ENCODE measurements at places on chromosomes 11 and 22.

- DNase-seq = no peak
Observed at GRCh38 chr11:2709429-2709828, 9.6 kb upstream of the KCNQ1OT1 start.

DNA sequence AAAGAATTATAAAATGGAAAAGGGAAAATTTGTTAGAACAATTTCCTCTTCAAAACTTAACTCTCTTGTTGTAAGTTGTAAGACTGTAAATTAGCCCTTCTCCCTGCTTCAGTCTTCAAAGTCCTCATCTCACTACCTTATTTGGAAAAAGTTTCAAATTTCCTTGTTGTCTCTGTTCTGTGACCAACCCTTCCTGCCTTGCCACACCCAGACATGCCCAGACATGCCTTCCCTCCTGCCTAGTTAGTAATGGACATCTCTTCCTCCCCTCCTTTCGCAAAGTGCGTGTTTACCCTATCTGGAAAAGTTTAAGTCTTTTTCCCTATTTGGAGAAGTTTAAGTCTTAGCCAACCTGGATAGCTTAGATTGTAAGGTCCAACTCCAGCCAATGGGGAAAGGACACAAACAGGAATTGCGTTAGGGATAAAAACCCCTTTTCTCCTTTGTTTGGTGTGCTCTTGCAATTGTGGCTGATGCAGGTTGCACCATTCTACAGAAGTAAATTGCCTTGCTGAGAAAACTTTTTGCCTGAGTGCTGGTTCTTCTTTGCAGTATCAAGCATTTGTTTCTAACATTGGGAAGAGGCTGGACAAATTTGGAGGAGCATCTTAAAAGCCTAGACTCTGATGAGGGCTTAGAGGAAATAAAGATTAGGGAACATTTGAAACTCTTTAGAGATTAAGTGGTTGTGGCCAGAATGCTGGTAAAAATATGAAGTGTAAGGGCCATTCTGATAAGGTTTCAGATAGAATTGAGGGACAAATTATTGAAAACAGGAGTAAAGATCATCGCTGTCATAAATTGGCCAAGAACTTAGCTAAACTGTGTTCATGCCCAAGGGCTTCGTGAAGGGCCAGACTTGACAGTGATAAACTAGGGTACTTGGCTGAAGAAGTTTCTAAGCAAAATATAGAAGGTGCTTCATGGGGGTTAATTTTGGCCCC is 15.4 kb downstream of the OR52K2 start:
- no peak for DNase-seq

GRCh38 chr11:46948378-46949131 is 12.0 kb downstream of the CSTPP1 start:
- no peak for DNase-seq

DNA sequence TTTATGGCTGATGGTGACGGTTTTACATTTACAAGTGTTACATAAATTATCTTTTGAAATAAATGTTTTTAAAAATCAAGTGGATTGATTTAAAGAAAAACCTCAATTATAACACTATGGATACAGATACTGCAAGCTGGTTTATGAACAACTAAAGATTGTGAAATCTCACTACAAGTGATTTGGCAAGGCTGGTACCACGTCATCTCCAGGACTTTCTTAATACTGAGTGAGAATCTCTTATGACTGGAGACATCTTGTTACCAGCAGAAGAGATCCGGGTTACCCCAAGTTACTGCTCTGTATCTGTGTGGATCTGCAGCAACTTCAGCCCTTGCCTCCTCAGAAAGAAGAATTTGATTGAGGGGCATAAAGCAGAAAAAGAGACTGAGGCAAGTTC is 452.9 kb downstream of the MN1 start:
- no peak for DNase-seq

DNA sequence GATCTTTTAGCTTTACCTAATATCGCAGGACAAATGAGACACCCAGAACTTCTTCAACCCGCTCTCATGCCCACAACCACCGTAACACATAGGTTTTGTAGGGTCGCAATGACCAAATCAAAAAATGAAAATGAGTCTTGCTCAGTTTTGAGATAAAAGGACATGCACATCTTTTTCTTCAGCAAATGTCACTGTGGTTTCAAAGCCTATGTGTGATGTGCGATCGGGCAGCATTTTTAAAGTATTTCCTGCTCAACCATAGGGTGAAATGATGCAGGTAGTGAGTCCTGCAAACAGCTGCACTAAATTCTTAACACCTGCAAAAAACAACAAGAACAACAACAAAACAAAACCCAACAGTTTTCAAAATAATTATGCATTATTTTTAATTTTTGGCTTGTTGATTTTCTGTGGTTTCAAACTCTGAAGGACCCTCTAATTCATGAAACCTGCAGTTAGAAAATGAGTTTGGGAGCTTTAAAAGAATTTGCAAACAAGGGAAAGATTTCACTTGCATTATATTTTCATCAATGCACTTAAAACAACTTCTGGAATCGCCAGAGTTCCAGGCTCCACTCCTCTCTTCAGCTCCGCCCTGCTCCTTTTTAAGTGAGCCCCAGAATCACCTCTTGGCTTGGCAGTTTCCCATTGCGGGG is 79.4 kb downstream of the PRR5L start:
- no peak for DNase-seq

DNA sequence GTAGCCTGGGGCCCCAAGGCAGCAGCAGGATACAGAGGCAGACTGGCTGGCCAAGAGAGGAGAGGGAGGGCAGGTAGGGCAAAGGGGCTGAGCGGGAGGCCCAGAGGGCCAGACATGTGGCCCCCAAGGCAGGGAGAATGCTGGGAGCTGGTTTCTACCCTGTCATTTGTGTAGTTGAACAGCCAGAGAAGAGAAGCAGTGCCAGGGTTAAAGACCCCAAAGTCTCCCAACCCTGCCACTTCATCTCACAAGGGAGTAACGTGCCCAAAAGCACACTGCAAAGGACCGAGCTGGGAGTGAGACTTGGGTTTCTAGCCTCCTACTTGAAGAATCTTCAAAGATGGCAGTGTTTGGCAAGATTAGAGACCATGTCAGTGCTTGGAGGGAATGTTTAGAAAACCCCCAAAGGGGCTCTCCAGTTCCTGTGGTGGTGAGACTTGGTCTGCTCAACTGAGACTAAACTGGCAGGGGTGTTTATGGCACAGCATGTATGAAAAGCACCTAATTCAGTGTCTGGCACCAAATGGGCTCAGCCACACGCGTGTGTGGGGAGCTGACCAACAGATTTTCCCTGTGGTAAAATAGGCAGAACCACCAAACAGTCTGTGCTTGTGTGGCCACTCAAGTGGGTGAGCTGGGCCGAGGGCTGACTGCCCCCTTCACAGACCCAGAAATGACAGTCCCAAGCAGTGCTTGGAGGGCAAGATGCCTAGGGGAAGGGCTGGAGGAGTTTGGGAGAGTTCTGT is 68.2 kb upstream of the CLTCL1 start:
- no peak for DNase-seq

DNA sequence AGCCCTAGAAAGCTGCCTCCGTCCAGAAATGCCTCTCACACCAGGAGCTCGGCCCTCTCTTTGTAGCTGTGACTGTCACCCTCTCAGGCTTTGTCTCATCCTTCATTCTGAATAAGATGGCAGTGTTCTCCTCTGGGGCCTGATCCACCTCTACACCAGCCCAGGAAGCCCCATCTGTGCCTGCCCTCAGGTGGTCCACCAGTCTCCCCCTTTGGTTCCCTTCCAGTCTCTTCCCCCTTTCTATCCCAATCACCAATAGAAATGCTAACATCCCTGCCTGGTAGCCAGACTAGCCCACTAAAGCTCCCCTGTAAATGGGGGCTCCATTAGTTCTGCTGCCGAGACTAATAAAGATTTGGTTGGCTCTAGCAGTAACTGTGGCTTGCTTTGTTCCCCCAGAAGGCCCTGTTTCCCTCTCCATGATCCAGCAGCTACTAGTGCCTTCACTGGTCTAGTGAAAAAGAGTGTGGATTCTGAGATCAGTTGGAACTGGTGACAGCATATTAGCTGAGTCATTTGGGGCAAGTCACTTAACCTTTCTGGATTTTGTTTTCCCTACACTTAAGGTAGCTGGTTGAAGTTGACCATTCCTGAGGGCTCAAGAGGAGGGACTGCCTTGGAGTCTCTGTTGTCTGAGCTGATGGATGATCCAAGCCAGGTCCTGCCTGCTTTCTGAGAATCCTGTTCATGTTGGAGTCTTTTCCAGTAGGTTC is 16.2 kb downstream of the PLEKHB1 start:
- no peak for DNase-seq

- no peak for DNase-seq
Observed at GRCh38 chr11:8381343-8381742, 117.7 kb upstream of the LMO1 start.

- no peak for DNase-seq
Observed at GRCh38 chr22:24091551-24092420, 80.7 kb downstream of the CABIN1 start.

DNA sequence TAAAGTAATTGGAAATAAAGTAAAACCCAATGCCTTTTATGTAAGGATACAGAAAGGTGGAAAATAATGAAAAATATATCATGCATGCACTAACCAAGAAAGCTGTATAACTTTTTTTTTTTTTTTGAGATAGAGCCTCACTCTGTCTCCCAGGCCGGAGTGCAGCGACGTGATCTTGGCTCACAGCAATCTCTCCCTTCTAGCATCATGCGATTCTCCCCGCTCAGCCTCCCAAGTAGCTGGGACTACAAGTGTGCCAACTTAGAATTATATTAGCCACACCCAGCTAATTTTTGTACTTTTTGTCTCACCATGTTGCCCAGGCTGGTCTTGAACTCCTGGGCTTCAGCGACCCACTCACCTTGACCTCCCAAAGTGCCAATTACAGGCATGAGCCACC is 4.5 kb downstream of the GGT5 start:
- no peak for DNase-seq

DNA sequence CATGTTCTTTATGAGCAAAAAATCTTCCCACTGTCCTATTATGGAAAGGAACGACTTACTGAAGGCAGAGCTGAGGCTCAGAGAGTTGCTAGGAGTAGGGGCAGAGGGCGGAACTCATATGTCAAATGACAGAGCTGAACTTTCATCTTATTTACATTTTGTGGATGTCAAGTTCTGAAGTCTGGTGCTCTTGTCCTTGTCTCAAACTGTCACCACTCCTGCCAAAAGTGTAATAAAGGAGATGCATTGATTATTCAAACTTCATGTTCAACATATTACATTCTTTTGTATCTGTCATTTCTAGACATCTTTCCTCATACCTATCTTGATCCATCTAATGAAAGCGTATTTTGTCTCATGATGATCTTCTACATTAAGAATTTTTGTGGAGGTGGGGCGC is 57.1 kb upstream of the C11orf87 start:
- no peak for DNase-seq

DNA sequence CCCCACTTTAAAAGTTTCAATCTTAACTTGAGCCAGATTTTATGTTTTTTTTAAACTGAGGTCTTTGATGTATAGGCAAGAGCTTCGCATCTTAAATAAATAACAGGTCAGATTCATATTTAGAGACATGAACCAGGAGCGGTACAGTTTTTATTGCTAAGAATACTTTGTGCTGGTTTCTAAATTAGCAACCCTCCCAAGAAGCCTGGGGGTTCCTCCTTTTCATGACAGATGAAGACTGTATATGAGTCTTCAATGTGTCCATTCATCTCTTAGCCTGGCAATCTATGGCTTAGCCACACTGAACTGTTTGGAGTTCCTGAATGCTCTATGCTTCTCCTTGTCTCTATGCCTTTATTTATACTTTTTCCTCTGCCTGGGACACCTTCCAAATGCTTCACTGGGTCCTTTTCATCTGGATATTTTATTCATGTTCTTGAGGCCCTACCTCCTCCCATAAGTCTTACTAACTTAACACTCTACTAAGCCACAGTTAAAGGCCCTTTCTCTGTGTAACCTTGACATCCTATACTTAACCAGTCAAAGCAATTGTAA is 338.6 kb downstream of the INSC start:
- no peak for DNase-seq

DNA sequence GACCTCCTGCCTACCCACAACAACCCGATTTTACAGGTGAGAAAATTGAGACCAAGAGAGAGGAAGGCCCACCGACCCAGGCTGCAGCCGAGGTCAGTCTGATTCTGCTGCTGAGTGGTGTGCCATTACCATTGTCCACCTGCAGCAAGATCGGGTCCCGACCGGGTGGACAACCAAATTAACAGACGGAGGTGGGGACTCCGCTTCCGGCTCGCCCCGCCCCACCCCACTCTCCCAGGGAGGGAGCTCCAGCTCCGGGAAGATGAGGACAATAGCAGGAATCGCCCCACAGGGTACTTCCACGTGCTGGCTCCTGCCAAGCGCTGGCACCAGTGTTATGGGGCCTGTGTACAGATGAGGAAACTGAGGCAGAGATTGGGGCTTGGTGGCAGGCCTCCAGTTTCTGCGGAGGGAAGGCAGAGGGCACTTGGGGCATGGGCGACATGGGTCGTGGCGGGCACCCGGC is 425 bp upstream of the KDELR3 start:
- DNase-seq = no peak

- no peak for DNase-seq
Observed at GRCh38 chr11:112745973-112746372, 215.2 kb upstream of the NCAM1 start.

DNA sequence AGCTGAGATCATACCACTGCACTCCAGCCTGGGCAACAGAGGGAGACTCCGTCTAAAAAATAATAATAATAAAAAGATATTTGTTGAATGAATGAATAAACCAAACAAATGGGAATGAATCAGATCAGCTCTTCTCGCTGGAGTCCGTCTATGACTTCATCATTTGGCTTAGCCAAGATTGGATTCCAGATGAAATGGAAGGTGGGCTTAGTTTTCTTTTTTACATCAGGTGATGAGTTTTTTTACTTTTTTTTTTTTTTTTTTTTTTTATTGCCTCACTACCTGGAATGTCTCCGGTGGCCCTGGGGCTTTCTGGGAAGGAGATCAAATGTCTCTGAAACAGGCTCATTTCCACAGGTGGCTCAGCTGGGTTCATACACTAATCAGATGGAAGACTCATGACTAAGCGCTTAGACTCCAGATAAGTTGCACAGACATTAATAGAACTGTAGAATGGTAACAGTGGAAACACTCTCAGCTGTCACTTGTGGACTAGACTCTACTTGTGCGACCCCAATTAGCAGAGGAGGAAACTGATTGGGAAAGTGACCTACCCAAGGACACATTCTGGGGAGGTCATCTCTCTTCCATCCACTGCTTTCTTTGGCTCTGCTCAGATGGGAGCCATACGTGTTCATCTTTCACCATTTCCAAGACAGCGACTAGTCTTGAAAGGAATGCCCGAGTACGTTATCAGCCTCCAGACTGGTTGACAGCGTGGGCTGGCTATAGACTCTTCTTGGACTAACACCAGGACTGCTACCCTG is 20.5 kb upstream of the RBFOX2 start:
- DNase-seq = no peak

- DNase-seq = no peak
Observed at GRCh38 chr11:75429902-75430713, 2.9 kb downstream of the KLHL35 start.

DNA sequence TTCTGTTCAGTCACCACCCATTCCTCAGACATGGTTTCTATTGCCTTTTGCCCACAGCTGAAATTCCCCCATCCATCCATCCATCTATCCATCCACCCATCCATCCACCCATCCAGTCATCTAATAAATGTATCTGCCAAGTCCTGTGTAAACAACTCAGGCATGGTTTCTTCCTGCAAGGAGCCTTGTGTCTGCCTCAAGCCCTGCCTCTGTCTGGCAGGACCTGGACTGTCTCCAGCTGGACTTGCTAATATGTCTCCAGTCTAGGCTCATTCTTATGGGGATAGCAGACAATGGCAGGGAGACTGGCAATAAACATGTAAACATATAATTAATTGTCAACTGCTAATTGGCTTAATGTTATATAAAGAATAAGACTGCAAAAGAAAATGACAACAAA is 64.7 kb upstream of the AMPD3 start:
- no peak for DNase-seq

Data from thoracic aorta (tissue), 2 donors.